ENCODE measurements at places on chromosomes 11 and 22. TPM values are rescaled to one million over a fixed set of nuclear protein-coding genes. Genes with fewer than 3 reads are reported as not detected.

DNA sequence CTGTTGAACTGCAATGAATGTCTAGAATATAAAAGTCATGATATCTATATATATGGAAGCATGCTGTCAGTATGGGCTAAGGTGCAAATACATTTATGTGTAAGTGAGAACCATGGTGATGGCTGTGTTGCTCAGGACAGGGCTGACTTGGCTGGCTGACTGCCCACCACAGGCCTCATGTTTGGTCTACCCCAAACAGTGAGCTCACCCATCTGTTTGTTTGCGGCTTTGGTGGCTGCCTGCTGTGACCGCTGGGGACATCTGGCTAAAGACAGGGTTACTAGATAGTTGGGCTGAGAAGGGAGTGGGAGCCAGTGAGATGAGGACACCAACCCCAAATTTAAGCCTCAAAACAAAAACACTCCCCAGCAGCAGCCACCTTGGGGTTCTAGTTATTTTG, 6.3 kb downstream of the CD44 start:
- DNase-seq = no peak

- DNase-seq = no peak
Observed at GRCh38 chr11:121323046-121323607, 30.6 kb downstream of the SC5D start.

- DNase-seq = no peak
Observed at GRCh38 chr11:70080763-70081162, 2.6 kb downstream of the ANO1 start.

GRCh38 chr11:100719809-100720221, 32.7 kb downstream of the ARHGAP42 start:
- DNase-seq = peak; percentile 72

DNA sequence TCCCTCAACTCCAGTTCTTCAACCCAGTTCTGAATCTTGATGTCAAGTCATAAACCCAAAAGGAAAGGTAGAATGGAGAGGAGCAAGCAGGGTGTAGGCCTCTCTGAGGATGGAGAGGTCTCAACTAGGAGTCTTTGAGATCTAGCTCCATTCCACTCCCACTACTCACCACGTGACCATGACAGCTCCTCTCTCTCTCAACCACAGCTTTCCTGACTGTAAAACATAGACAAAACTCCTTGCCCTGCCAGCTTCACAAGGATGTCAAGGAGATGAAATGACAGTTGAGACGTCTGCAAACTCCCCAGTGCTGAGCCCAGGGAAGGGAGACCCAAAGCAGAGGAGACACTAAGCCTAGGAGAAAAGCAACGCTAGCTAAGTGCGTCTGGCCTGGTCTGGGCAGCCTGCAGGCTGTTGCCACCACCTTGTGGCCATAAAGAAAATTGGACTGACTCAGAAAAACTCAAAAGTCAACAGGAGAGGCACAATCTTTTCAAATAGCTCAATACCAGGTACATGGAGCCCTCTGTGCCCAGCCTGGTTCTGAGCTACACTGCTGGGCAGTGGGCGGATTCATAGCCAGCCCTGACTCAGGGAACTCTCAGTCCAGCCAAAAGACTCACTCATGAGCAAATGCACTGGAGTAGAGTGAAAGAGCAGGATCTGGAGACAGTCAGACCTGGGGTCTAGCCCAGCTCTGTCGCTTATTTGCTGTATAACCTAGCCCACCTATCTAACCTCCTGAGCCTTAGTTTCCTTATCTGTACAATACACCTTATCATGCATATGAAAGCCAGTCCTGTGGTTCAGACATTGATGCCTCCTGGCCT, 3.4 kb downstream of the CLPB start:
- peak; percentile 72 for DNase-seq

Gene SHANK3
- 4.4 TPM for total RNA-seq

Gene CBLIF
- total RNA-seq = not detected

Gene FZD4
- 89.1 TPM for total RNA-seq

Gene YPEL1
- 3.6 TPM for total RNA-seq
